ENCODE measurements at places on chromosomes 2 and 18.
A peak's percentile ranks its signal among the peaks of the same experiment; 100 is the strongest.

DNA sequence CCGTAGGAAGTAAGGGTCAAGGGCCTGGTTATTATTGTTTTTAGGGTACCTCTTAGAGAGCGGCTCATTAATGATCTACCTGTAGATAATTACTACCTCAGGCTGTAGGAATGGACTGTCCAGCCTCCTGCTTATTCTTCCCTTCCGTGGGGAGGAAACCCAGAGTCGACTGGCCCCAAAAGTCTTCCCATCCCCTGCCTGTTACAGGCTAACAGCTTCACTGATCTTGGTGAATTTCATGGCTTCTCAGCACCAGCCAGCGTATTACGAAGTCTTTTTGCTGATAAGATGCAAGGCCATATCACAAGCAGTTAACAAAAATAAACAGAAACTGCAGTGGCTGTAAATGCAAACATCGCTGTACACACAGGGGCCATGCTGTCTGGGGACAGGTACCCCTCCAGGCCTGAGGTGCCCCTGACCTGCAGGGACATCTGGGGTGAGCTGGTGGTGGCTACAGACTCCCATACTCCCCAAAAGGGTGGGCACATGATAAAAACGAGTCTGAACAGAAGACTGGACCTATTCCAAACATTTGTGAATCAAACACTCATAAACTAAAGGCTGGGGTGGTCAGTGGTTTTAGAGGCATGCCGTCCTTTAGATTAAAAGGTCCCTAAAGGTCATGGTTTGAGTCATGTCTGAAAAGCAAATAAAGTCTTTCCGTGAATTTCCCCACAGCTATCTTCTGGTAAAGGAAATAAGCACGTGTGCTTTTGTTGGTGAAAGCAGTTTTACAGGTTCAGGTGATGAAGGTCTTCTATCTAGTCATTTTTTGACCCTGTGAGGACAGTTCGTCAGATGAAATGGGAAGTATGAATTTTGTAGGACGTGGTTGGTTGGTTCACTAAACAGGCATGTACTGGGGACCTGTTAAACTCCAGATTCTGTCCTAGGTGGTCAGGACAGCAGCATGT, 36.7 kb downstream of the TTC39C start:
- no peak for DNase-seq

- DNase-seq: no peak
Measured at GRCh38 chr2:18440141-18440661, 120.3 kb downstream of the RDH14 start.

GRCh38 chr2:7672685-7673071, 755.5 kb downstream of the RNF144A start:
- no peak for DNase-seq

GRCh38 chr2:139526781-139527180, 746.6 kb upstream of the NXPH2 start:
- peak; percentile 7 for DNase-seq

DNA sequence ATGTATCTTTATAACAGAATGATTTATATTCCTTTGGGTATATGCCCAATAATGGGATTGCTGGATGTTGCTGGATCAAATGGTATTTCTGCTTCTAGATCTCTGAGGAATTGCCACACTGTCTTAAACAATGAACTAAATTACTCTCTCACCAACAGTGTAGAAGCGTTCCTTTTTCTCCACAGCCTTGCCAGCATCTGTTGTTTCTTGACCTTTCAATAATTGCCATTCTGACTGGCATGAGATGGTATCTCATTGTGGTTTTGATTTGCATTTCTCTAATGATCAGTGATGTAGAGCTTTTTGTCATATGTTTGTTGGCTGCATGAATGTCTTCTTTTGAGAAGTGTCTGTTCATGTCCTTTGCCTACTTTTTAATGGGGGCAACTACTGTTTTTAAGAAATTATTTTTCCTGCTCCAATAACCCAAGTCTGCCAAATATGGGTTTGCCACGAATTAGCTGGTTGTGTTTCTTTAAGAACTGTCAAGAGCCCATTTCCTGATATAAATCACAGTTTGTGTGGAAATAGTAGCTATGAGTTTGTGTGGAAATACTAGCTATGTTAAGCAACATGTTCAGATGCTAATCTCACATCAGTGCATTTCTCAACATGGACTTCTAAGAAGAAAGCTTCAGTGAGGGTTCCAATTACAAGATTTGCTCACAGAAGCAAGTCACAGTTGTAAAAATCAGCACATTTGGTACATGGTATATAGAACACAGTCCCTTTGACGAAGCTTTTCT, 259.4 kb downstream of the ANAPC1 start:
- peak; percentile 31 for DNase-seq

GRCh38 chr18:12628706-12629702, 28.9 kb downstream of the SPIRE1 start:
- DNase-seq: no peak

GRCh38 chr18:61364953-61365352, 31.7 kb downstream of the CDH20 start:
- DNase-seq: no peak

GRCh38 chr2:75614162-75614651, 32.4 kb upstream of the MRPL19 start:
- DNase-seq: no peak

- no peak for DNase-seq
Measured at GRCh38 chr2:18516112-18516511, 44.3 kb downstream of the RDH14 start.

DNA sequence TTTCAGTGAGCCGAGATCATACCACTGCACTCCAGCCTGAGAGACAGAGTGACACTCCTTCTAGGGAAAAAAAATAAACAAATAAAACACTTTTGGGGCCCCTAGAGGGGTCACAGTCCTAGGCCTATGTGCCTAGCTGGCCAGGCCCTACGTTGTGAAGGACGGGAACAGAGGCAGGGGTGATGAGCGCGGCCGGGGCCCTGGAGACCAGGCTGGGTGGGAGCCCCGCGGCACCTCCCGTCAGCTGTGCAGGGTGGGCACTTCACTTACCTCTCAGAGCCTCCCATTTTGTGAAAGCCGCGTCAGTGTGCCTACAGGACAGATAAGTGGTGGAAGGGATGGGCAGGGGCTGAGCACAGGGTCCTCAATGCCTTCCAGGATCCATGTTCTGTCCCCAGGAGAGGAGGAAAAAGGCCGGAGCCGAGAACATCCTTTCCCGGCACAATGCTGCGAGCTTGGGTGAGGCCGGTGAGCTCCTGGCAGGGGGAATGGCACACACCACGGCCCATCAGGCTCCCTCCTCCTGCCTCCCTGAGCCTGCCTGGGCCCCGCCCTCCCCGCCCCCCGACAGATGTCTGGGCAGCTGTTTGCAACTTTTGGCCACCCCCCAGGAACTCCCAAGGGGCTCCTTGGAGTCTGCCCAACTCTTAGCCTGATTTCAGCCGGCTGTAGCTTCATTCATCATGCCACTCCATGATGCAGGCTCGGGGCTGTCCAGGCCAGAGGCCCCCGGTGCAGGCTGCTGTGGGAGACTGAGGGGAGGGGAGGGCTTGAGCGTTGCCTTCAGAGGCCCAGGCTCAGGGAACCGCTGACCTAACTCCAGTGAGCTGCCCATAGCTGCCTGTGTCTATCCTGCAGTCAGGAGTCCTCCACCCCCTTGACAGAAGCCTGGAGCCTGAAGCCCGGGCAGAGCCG, 196.5 kb downstream of the TFCP2L1 start:
- no peak for DNase-seq

DNA sequence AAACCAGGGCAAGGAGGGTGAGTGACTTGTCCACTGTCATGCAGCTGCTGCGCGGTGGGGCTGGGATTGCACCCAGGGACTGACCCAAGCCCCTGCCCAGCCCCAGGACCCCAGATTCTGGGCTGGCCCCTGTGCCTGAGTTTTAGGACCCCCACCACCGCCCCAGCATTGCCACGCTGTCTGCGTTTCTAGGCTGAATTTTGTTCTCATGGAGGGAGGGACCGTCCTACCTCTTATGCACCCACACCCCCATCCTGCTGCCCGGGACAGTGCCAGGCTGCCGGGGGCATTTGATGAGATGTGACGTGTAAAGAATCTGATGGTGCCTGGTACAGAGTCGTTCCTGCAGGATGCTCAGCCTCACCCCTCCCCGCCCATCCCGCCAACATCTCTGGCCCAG, 111.0 kb upstream of the ODC1 start:
- DNase-seq: no peak

DNA sequence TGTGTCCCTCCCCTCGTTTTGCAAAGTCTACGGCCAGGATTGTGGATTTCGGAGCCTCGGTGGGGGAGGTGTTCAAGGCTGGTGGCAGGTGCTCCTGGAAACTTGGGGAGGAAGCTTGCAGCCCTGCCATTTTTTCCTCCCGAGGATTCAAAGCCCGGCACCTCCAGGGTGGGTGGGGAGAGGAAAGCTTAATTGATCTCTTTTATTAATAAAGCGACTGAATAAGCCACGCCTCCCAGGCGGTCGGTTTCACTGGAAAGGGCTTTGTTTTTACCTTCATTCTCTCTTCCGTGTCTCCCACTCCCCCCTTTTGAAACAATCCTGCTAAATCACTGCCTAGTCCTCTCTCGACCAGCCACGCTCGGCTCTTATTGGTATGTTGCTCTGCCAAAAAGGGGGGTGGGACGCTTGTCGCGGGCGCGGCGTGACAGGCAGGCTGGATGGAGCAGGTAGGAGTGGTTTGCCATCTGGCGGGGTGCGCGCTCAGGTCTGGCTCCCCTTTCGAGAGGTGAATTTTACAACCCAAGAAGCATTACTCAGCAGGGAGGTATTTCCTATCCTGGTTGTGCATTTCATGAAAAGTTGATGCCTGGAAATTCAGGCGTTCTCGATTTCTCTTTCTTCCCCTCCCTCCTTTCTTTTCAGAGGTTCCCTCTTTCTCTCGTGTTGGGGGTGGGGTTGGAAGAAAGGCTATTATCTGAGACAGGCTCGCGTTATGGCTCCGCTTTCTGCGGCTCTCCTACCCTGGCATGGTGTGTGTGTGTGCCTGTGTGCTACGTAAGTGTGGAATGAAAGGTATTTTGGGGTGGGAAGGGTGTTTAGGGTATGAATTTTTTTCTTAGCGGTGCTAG, 1.4 kb downstream of the NEDD4L start:
- peak; percentile 51 for DNase-seq

GRCh38 chr2:60882971-60883753, 1.8 kb downstream of the REL start:
- DNase-seq: no peak

- no peak for DNase-seq
Measured at GRCh38 chr2:67706082-67706481, 308.9 kb downstream of the ETAA1 start.

GRCh38 chr18:35378574-35378896, 1.4 kb upstream of the ZNF396 start:
- no peak for DNase-seq

DNA sequence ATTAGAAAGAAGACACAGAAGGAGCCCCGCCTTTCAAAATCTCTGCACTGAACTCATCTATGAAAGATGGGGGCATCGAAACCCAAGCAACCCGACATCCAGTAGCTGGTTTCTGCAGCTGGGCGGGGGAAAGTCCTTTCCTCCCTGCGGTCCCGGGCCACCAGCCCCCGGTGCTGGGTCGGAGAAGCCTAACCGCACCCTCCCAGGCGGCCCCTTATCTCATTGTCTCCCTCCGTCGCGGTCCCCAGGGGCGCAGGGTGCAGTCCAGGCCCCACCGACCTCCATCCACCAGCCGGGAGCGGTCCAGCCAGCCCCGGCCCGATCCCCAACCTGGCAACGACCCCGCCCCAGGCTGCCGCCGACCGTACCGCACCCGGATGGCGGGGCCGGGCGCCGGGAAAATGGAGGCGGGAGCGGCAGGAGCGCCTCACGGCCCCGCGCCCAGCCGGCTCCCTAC, 452 bp downstream of the RAPH1 start:
- no peak for DNase-seq

- no peak for DNase-seq
Measured at GRCh38 chr2:84631985-84632384, 115.7 kb downstream of the DNAH6 start.

DNA sequence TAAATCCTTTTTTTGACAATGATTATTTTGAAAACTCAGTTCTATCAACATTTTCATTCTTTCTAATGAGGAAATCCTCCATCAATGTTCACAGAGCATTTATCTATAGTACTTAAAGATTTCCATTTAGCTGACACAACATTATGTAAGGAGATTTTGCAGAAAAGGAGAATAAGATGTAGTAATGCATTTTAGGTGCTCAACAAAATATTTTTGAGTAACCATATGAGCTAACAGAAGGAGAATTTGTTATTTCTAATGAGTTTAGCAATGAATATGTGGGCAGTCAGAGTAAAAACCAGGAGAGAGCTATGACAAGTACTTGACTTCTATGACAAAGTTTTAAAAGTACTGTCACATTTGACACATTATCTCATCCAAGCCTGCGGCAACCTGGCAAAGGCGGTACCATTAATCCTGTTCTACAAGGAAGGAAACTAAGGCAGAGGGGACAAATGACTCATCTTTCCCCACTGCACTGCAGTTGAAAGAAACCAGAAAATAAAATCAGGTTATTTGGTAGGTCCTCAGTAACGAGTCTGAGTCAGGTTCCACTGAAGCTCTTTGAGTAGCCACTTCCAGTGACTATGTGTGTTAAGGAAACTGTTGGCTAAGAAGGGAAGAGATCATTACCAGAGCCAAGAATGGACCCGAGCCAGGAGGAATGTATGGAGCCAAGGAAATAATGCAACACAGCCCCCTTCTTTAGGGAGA, 134.1 kb upstream of the ITGB6 start:
- no peak for DNase-seq

- no peak for DNase-seq
Measured at GRCh38 chr18:48929941-48930713, 20.6 kb downstream of the SMAD7 start.

GRCh38 chr2:99600981-99601651, 111.3 kb upstream of the REV1 start:
- no peak for DNase-seq

DNA sequence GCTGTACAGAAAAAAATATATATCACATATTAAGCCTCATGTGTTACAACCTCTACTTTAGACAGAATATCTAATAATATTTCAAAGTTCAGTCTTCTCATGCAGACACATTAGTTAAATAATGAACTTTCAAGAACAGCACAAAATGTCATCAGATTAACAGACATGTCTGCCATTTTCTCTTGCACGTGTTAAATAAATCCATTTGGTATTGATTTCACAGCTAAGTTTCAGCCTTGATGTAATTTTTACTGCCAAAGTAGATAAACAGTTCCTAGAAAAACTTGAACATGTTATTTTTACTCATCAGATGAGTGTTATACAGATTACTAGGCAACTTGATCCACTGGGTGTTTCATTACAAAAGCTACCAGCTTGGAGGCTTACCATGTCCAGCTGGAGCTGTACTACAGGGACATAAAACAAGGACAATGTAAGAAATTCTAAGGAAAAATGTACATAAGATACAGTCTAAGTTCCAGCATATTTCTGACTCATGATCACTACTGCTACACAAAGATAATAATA, 290.7 kb upstream of the DDX18 start:
- no peak for DNase-seq

- DNase-seq: no peak
Measured at GRCh38 chr18:48609820-48610815, 71.3 kb downstream of the CTIF start.

GRCh38 chr18:68991286-68991685, 193.4 kb downstream of the CCDC102B start:
- no peak for DNase-seq

All from urinary bladder (tissue), 4 donors.